ENCODE measurements at places on chromosomes 2 and 18. TPM values are rescaled to one million over a fixed set of nuclear protein-coding genes. Genes with fewer than 3 reads are reported as not detected.

DNA sequence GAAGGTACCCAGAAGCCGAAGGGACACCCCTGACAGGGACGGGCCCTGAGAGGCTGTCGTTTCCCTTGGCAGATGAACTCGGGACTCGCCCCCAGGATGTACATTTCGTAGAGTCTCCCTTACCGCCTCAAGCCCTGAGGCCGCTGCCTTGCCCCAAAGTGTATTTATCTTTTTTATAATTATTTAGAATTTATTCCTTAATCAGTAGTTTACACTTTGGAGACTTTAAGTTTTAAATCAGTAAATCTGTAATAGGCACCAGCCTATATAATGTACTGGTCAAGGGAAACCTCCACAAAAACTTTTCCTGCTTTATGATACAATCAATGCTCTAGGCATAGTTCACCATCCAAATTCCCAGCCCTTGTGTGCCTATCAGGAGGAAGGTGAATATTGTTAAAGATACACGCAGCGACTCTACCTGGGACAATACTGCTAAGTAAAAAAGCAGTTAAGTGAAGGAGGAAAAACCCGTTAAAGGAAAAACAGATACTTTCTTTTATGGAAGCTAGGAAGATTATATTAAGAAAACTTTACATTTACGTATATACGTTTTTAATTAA lies 848 bp downstream of the VRK2 start:
- no peaks in the 10 kb centered on the region for H3K27me3 ChIP-seq
- H3K27ac ChIP-seq: peak overlapping the region; percentile 91
- H3K4me1 ChIP-seq: peaks cover 5% of the 10 kb centered on the region
- DNase-seq: no peak

- no peak overlapping the region for H3K27ac ChIP-seq
- no peaks in the 10 kb centered on the region for H3K27me3 ChIP-seq
- no peaks in the 10 kb centered on the region for H3K36me3 ChIP-seq
- no peak for DNase-seq
- no peak overlapping the region for H3K4me3 ChIP-seq
Observed at GRCh38 chr18:79495591-79496071, 99.9 kb downstream of the NFATC1 start.

DNA sequence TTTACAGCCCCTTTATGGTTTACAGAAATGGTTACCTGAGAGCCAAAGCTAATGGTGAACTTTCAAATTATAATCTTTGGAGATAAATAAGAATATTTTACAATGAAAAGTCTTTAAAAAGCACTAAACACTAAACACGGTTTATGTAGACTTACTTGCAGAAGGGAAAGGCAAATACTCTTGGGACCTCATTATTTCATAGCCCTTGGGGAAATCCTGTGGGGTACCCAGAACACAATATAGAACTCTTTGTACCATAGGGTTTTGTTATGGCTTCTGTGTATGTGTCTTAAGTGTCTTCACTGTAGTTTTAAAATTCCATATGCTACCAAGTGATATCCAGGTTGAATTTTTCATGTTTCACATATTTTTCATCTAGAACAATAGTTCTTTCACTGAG lies 90.6 kb downstream of the KCNH7 start:
- H3K36me3 ChIP-seq: no peaks in the 10 kb centered on the region
- no peak for DNase-seq

DNA sequence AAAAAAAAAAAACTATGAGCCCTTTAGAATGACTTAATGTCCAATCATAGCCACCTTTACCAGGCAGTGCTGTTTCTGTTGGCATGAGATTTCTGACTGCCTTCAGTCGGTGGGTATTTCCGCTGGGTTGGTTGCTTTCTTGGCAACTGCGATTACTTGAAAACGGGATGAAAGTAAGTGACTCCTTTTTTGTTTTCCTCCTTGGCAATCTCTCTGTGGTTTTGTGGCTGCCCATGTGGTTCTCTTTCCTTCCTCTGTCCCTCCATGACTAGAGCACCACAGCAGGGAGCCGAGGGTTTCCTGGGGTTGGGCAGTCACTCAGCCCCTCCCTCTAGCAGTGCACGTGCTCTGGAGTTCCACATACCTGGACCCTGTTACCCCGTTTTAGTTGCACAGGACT lies 112.1 kb downstream of the KLHL29 start:
- peaks cover 9% of the 10 kb centered on the region for H3K4me1 ChIP-seq
- no peaks in the 10 kb centered on the region for H3K36me3 ChIP-seq
- H3K27ac ChIP-seq: no peak overlapping the region
- no peak overlapping the region for H3K4me3 ChIP-seq

Gene HOXD3
- not detected for total RNA-seq

Gene KCNE4
- not detected for total RNA-seq

Gene CYTIP
- 0.23 TPM for total RNA-seq

GRCh38 chr2:18650221-18650620 lies 60.9 kb upstream of the NT5C1B start:
- H3K36me3 ChIP-seq: no peaks in the 10 kb centered on the region
- H3K4me3 ChIP-seq: no peak overlapping the region
- no peaks in the 10 kb centered on the region for H3K4me1 ChIP-seq
- no peak overlapping the region for H3K27ac ChIP-seq
- DNase-seq: no peak
- no peaks in the 10 kb centered on the region for H3K27me3 ChIP-seq

Gene CIB4
- not detected for total RNA-seq

Gene NFATC1
- 6.6 TPM for total RNA-seq

- H3K4me1 ChIP-seq: no peaks in the 10 kb centered on the region
- H3K36me3 ChIP-seq: no peaks in the 10 kb centered on the region
- no peaks in the 10 kb centered on the region for H3K27me3 ChIP-seq
- no peak for DNase-seq
- no peak overlapping the region for H3K4me3 ChIP-seq
Observed at GRCh38 chr2:196821195-196821594, 12.0 kb upstream of the C2orf66 start.

DNA sequence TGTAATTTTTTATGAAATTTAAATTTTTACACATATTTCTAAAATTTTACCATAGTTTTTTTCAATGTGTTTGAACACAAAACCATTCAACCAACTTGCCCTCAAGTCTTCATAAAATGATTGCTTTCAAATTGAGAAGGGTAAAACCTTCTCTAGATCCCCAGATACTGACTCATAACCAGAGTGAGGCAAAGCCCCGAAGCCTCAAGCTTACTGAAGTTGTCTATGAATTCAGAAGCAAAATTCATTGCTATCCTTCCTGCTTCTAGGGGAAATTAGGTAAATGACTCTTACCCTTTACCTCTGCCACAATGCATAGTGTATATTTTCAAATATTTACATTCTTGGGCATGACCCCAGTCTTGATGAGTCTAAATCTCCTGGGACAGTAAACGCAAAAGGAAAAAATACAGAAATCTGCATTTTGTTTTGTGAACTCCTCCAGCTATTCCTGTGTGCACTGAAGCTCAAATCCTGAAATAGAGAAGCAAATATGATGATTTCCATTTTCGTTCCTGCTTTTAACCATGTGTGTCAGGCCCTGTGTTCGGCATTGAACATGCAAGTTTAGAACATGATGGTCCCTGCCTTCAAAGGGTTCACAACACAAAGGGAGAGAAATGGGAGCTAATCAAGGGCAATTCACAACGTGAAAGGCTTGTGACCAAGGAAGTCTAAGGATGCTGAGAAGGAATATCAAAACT lies 246.3 kb downstream of the SUCLG1 start:
- no peaks in the 10 kb centered on the region for H3K36me3 ChIP-seq
- H3K27ac ChIP-seq: no peak overlapping the region
- DNase-seq: no peak
- peaks cover 4% of the 10 kb centered on the region for H3K4me1 ChIP-seq
- H3K27me3 ChIP-seq: no peaks in the 10 kb centered on the region

- no peaks in the 10 kb centered on the region for H3K27me3 ChIP-seq
- no peaks in the 10 kb centered on the region for H3K36me3 ChIP-seq
- peaks cover 2% of the 10 kb centered on the region for H3K4me1 ChIP-seq
- no peak overlapping the region for H3K27ac ChIP-seq
- H3K4me3 ChIP-seq: no peak overlapping the region
Observed at GRCh38 chr18:50638884-50639420, 79.1 kb downstream of the MAPK4 start.
